ENCODE measurements at places on chromosomes 12 and 14. TPM values are rescaled to one million over a fixed set of nuclear protein-coding genes. Genes with fewer than 3 reads are reported as not detected.

TAS2R31 gene
- total RNA-seq: 5.9 TPM

SLC7A8 gene
- total RNA-seq: 22.9 TPM

RD3L gene
- total RNA-seq: not detected

ISM2 gene
- 0.57 TPM for total RNA-seq

LALBA gene
- total RNA-seq: not detected

RTL1 gene
- total RNA-seq: not detected

RBP5 gene
- total RNA-seq: 74.6 TPM

FGF23 gene
- total RNA-seq: not detected

DNA sequence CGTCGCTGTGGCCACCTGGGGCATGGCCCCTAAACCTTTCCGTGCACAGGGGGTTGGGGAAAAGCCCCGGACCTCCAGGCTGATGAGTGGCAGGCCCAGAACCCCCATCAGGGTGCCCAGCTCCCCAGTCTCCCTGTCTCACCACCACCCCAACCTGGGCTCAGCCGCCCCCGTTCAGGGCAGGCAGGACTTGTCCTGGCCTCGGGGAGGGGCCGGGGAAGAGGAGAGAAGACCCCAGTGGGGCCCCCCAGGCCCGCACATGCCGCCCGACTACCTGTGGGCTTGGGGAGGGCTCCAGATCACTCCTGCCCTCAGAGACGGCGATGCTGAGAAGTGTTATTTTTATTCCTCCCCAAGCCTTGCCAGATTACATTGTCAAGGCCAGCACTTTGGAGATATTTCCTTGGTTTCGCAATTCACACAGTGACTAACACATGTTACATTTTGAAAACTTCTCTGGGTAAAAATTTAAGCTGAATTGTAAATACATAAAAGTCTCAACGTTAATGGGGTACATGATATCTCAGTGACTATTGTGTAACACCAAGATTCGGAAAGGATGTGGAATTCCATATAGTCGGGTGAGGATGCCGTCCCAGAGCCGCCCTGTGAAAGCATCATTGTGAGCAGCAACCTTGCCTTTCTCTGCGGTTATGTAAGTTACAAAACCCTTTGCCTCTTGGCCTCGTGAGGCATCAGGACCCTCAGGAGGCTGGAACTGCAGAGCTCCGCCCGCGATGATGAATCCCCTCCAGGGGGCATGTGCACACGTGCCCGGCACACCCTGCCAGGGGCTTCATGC, 85.6 kb upstream of the DIO3 start:
- H3K27me3 ChIP-seq: no peaks in the 10 kb centered on the region
- no peak overlapping the region for H3K27ac ChIP-seq
- no peak for DNase-seq
- no peaks in the 10 kb centered on the region for H3K4me1 ChIP-seq

DNA sequence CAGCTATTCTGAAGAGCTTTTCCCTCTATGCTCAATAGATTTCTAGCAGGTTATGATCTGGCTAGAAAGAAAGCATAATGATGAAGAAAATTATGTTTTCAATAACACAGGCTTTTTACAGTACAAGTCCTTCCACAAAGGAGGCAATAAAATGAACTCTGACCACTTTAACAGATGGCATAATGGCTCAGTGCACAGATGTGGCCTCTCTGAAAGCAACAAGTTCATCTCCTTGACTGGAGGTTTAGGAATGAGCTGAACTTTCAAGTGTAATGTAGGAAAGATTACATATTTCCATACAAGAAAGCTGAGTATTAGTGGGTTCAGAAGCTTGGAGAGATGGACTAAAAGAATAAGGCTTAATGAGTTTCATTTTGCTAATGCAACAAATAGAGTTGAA, 147.4 kb downstream of the EFCAB11 start:
- H3K4me3 ChIP-seq: no peak overlapping the region
- H3K36me3 ChIP-seq: no peaks in the 10 kb centered on the region
- no peaks in the 10 kb centered on the region for H3K4me1 ChIP-seq
- no peaks in the 10 kb centered on the region for H3K27me3 ChIP-seq
- DNase-seq: no peak

GRCh38 chr12:58443981-58444371, 476.3 kb downstream of the LRIG3 start:
- DNase-seq: no peak
- H3K4me3 ChIP-seq: no peak overlapping the region
- H3K36me3 ChIP-seq: no peaks in the 10 kb centered on the region
- no peaks in the 10 kb centered on the region for H3K27me3 ChIP-seq
- H3K27ac ChIP-seq: no peak overlapping the region
- no peaks in the 10 kb centered on the region for H3K4me1 ChIP-seq

DNA sequence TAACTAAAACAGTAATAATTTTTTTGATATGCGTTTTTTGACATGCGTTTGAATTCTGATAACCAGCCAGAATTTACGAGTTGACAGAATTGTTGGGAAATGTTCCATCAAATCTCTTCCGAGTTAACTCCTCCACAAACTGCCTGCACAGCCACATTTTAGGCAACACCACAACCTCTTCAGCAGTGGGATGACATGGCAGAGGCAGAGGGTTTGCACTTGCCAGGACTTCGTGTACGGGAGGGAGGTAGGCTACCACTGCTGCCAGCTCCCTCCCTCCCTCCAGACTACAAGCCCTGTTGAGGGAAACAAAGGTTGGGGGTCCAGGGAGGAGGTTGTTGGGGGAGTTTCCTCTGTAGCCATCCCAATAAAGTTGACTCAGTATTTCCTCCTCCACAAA, 14.5 kb upstream of the ACTR6 start:
- H3K4me3 ChIP-seq: no peak overlapping the region
- H3K4me1 ChIP-seq: no peaks in the 10 kb centered on the region
- no peak for DNase-seq
- H3K36me3 ChIP-seq: no peaks in the 10 kb centered on the region
- no peaks in the 10 kb centered on the region for H3K27me3 ChIP-seq

DNA sequence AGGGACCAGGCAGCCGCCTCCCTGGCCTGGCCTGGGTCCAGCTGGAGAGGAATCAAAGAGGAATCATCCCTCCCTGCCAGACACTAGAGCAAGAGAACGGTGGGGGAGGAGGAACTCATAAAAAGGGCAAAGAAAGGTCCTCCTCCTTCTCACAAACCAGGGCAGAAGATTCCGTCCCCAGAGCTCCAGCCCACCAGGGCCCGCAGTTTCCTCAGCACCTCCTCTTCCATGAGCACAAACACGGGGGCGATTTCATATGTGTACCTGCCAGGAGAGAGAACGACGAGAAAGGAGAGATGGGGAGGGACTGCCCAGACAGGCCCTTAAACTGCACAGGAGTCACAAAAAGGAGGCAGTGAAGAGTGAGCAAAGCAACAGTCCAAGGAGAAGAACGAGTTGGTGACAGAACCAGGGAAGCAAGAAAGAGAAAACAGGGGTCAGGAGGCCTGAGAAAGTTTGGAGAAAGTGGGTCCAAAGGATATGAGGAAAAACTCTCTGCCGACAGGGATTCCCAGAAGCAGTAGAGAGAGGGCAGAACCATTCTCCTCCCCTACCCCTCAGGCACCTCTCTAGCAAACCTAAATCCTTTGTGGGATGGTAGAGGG, 8.7 kb upstream of the ZNF740 start:
- H3K4me1 ChIP-seq: no peaks in the 10 kb centered on the region
- H3K27ac ChIP-seq: no peak overlapping the region
- no peak overlapping the region for H3K4me3 ChIP-seq

DNA sequence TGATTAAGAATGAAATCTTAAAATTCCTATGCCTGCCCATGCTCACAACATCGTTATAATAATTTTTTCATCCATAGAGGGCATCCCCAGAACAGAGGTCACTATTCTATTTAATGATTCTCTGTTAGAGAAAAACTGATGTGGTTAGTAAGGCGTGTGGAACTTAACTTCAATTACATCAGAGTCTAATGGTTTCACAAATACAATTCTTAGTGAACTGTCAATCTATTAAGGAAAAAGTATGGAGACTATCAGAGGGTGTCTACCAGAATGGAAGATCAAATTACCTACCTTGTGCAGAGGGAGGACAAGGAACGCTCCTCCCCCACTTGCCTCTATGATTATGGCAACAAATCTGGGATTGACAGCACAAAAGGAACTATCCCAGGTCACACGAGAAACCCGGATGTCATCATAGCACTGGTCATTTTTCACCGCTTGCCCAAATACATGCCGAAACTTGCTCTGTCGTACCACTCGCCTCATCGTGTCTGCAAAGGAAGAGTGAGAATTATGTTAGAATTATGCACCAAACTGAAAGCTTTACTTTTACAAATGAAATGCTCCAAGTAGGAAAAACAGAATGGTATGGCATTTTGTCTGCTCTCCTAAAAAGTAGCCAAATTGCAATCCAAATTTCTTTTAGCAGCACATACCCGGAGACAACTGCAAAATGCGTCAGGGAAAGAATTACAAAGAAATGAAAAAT, 30.3 kb downstream of the CORO1C start:
- H3K36me3 ChIP-seq: peaks cover 5% of the 10 kb centered on the region
- no peaks in the 10 kb centered on the region for H3K27me3 ChIP-seq
- H3K4me3 ChIP-seq: no peak overlapping the region
- peaks cover 4% of the 10 kb centered on the region for H3K4me1 ChIP-seq

DNA sequence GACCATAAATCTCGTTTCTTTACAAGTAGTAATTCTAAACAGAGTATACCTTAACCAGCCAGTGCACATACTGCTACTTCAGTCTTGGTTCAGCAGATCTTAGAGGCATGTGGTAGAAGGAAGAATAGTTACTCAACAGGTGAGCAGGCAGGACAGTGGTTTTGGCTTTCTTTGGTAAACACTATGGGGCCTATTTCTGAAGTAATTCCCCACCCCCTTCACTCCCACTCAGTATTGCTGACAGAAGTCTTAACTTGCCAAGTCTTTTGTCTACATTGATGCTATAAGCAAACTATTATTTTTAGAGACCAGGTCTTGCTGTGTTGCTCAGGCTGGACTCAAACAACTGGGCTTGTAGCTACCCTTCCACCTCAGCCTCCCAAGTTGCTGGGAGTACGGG, 68.5 kb downstream of the FBXO34 start:
- no peak overlapping the region for H3K4me3 ChIP-seq
- no peaks in the 10 kb centered on the region for H3K36me3 ChIP-seq

GRCh38 chr12:64714551-64714968, 44.6 kb downstream of the GNS start:
- no peaks in the 10 kb centered on the region for H3K36me3 ChIP-seq
- no peaks in the 10 kb centered on the region for H3K27me3 ChIP-seq
- H3K27ac ChIP-seq: no peak overlapping the region

DNA sequence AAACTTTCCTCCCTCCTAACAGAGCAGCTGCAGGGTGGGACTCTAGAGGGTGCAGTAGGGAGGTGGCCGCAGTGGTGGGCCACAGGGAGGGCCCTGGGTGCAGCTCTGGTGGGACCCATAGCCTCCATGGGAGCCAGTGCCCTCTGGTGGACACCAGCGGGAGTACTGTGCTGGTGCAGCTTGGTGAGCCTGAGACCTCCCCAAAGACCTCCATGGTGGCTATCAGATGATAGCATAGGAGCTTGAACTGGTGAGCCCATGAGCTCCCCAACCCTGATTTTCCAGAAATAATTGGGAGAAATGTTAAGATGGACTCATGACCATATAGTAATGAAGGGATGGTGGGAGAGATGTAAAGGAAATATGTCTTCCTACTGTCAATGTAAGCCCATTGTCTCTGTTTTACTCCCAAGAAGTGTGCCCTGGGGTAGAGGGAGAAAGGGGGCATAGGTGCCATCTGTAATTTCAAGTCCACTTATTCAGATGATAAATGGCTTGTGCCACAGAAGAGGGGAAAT, 98.7 kb downstream of the GAS2L3 start:
- no peaks in the 10 kb centered on the region for H3K4me1 ChIP-seq
- no peaks in the 10 kb centered on the region for H3K36me3 ChIP-seq
- no peak overlapping the region for H3K27ac ChIP-seq
- H3K27me3 ChIP-seq: no peaks in the 10 kb centered on the region
- no peak for DNase-seq

GRCh38 chr12:22858849-22859570, 234.0 kb downstream of the ETNK1 start:
- no peaks in the 10 kb centered on the region for H3K36me3 ChIP-seq
- no peak overlapping the region for H3K27ac ChIP-seq
- H3K4me1 ChIP-seq: no peaks in the 10 kb centered on the region
- no peak overlapping the region for H3K4me3 ChIP-seq
- no peaks in the 10 kb centered on the region for H3K27me3 ChIP-seq
- no peak for DNase-seq

- H3K27me3 ChIP-seq: no peaks in the 10 kb centered on the region
- H3K4me3 ChIP-seq: no peak overlapping the region
- no peak for DNase-seq
- H3K27ac ChIP-seq: no peak overlapping the region
- no peaks in the 10 kb centered on the region for H3K4me1 ChIP-seq
Measured at GRCh38 chr14:56290195-56290594, 172.0 kb downstream of the PELI2 start.

DNA sequence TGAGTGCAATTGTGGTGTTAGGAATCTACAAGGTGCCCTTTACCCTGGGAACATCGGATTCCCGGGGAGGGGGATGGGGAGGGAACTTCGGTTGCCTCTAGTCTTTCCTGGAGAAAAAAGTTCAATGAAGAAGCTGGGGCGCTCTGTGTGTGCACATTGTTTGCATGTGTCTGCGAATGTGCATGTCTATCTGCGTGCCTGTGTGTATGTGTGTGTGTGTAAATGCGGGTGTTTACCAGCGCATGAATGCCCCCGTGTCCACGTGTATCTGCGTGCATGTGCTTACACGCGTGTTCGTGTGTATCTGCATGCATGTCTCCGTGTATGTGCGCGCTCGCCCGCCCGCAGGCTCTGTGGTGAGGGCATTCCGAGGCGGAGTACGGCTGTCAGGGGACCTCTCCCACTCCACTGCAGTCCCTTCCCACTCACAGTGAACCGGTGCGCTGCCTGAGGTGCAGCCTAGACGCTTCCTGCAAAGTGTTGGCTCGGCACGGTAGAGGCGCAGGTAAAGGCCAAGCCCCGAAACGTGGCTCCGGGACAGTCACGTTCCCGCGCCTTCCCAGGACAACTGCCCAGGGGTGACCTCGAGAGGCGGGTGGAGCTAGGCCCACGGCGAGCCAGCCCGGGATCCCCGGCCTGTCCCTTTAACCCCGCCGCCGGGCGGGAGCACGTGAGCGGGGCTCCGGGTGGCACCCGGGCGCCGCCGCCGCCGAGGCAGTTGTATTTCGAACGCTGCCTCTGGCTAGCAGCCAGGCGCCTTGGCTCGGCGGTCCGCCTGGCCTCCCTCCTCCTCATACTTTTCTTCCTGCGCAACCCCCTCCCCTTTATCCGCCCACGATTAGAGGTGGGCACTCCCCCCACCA, 539 bp upstream of the HMGA2 start:
- H3K4me3 ChIP-seq: peak overlapping the region; percentile 69
- H3K36me3 ChIP-seq: no peaks in the 10 kb centered on the region
- no peak overlapping the region for H3K27ac ChIP-seq
- peak; percentile 74 for DNase-seq

- H3K27ac ChIP-seq: no peak overlapping the region
- no peak for DNase-seq
- H3K36me3 ChIP-seq: no peaks in the 10 kb centered on the region
- H3K27me3 ChIP-seq: peaks cover 2% of the 10 kb centered on the region
- no peaks in the 10 kb centered on the region for H3K4me1 ChIP-seq
Measured at GRCh38 chr12:73112035-73112816, 840.1 kb downstream of the TRHDE start.

GRCh38 chr12:58906917-58907316, 13.4 kb downstream of the LRIG3 start:
- H3K4me1 ChIP-seq: no peaks in the 10 kb centered on the region
- H3K27ac ChIP-seq: no peak overlapping the region
- H3K27me3 ChIP-seq: no peaks in the 10 kb centered on the region
- peaks cover 8% of the 10 kb centered on the region for H3K36me3 ChIP-seq

Data from kidney (tissue), 22 donors.